ENCODE measurements at places on chromosomes 4 and X.

DNA sequence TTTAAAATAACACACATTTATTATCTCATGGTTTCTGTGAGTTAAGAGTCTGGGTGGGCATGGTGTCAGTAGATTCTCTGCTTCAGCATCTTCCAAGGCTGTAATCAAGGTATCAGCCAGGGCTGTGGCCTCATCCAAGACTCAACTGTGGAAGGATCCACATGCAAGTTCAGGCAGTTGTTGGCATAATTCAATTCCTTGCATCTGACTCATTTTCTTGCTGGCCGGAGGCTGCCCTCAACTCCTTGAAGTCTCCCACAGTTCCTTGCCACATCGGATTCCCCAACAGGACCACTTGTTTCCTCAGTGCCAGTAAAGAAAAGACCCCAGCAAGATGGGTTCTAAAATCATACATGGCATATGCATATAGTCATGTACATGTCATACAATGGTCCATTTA lies 93.4 kb downstream of the NPNT start:
- DNase-seq, result no peak

DNA sequence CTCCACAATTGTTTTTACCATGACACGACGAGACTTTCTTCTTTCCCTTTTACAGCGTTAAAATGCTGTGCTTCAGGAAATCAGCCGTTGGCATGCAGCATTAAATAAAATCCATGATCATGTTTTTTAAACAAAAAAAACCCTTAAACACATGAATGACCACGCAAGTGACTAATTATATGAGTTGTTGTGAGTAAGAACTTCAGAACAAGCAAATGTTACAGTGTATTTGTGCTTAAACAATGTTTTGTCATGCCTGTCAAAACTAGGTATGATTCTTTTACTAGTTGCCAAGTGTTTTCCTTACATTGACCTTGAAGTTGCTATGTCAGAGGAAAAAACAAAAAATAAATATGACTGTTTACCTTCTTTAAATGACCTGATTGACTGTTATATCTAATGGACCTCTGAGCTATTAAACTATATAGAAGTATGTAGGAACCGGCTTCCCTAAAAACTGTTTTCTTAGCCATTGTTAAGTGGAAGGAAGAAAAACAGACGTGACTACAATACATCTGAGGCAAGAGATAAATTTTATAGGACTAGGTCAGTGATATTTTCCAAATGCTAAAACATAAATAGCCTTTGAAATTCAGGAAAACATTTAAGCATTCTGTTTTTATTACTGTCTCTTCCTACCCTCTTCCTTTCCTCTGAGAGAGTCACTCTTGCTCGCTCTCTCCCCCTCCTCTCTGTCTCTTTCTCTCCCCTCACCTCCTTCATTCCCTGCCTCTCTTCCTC lies 197.1 kb downstream of the PALLD start:
- no peak for DNase-seq

DNA sequence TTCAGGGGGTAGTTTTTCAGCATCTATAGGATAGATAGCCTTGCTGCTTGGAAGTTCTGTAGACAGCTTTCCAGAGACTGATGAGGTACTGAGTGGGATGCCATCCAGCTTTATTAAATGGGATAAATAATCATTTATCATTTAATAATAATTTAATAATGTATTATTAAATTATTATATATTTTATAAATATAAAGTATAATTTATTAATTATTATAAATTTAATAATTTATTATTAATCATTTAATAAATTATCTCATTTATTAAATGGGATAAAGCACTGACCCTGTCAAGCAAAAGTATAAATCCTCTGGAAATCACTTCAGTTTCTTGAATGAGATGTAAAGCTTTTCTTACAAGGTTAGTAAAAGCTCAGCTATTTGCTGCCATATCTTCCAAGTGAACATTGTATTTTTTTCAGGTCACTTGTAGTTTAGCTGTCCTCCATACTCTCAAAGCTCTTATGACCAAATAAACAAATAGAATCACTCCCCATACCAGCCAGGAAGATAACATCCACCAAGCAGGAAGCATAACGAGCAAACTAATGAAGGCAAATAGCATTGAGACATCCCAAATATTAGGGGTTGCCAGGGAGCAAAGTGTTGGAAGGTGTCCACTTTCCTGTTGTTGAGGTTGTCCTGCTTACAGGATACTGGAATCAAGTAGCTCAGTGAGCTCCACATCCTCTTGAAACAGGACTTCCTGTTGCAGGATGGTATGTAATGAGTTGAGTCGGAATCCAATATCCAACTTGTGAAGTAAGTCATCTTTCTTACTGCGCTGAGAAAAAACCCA lies 88.9 kb downstream of the ZNF674 start:
- DNase-seq, result no peak

- DNase-seq, result no peak
Observed at GRCh38 chrX:147377728-147378127, 534.0 kb upstream of the FMR1 start.

GRCh38 chrX:10656214-10656613 lies 35.8 kb upstream of the MID1 start:
- DNase-seq, result peak; percentile 79

DNA sequence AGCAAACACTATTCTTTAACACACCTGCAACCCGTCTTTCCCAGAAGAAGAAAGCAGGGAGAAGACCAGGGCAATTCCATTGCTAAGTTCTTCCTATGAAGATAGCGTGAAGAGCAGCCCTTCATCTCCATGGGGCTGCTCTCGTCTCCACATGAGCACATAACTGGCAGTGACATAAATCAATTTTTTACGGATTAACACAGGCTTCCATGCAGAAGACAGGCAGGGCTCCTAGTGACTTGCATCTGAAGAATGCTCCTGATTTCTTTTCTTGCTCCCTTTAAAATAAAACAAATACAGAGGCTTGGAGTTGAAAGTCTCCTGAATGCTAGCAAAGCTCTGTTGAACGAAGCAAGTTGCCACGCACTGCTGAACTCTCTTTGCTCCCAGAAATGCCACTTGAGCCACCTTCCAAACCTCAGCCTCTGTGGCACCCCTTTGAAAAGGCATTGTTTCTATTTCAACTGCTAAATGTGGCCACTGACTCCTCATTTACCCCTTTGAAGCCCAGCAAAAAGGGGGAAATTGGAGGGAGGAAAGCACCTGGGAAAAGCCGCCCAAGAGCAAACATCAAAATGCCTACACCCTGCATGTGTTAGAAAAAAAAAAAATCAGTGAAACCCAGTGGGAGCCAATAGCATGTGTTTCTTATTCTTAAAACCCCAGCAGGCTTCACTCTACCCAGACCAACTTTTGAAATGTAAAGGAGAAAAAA lies 383.7 kb downstream of the IDS start:
- no peak for DNase-seq

DNA sequence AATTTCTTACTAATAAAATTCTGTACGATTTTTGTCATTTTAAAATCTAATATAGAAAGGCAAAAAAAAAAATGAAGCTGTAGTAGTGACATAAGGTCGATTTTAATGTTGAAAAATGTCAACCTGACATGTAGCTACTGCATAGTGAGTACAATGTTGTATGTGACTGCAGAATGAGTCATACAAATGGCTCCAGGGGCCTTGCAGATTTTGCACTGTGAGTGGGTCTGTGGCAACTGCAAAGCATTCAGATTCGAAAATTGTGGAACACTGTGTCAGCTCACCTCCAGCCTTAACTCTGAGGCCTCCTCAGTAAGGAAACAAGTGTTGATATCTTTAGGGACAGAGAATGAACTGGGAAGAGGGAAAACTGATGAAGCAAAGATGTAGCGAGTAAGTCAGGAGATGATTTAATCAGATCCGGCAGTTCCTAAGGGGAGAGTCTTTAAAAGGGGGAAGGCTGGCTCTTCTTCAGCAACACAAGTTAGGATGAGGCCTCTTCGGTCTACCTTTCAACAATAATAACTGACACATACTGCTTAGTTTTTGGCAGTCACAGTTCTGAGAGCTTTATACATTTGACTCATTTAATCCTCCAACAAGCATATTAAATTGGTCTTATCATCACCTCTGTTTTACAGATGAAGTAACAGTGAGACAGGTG lies 24.9 kb downstream of the TKTL2 start:
- no peak for DNase-seq

DNA sequence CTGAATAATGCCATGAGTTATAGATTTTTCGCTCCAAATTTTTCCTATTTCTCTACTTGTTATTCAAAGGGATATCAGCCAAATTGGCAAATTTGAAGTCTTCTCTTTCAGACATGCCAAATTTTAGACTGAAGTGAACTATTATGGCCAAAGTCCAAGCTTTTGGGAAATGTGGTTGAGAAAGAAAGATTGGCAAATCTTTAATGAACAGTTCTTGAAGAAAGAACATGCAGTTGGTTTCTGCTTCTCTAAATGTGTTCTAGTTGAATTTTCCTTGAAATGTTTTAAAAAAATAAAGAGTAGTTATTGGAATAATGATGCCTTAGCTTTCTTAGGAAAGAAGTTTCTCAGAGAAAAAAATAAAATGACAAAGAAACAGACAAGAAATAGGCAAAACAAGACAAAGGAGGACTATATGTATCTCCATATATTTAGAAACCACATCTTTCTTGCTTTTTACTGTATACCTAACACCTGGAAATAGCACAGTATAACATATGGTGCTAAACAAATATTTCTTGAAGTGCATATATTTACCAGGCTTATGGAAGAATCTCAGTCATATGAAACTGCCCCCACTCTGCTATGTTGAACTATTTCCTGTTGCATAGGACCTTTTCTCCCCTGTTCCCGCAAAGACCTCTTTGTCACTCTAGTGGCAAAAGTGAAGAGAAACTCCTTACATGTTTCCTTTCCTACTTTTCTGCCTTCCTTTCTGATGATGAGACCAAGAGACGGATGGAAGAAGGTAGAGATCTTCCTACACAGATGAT lies 250.0 kb downstream of the ARHGAP24 start:
- DNase-seq, result no peak

DNA sequence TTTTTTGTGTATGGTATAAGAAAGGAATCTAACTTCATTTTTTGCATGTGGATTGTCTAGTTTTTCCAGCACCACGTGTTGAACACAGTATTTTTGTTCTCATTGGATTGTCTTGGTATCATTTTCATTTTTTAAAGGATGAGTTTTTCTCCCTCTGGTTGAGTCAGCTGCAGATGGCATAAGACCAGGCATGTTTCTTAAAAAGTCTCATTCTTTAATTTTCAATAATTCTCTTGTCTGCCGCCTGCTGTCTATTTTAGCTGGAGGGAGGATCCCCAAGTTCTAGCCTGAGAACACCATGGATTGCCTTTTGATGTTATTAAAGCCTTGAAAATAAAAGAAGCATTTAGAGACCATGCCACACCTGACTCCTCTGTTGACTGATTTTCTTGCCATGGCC lies 263.8 kb downstream of the ARHGAP24 start:
- no peak for DNase-seq

GRCh38 chr4:134202166-134202956 lies 772 bp upstream of the PABPC4L start:
- no peak for DNase-seq

- DNase-seq, result no peak
Observed at GRCh38 chrX:77638397-77638796, 147.6 kb downstream of the ATRX start.

DNA sequence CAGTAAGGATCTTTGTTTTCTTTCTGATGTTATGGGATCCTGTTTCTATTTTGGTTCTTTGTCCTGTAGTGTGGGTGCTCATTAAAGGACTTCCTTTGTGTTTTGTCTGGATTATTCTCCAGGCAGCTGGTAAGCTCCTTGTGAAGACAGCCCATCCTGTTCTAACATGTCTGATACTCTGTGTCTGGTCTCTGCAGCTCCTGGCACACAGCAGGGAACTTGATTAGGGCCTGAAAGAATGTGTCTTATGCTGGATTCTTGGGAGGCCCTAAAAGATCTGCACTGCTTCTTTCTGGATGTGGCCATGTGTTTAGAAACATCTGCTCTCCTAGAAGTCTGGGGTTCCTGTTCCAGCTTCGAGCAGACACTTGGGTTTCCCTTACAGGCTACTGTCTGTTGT lies 38.1 kb upstream of the ATXN3L start:
- peak; percentile 49 for DNase-seq

DNA sequence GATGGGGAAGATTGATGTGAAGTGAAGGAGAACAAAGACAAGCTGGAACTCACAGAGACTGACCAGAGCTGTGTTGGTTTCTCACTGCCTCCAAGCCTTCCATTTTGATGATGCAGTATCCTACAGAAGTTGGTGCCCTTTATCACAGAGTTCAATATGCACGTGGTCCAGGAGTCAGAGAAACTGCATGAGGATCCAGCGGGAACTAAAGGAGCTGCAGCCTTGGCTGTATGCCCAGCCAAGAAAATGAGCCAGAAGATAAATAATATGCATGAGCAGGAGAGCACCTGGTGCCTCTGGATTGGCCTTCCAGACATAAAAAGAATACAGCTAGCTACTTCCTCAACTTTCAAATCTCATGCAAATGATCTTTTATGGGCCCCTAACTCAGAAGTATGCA lies 44.3 kb upstream of the DCLK2 start:
- no peak for DNase-seq

DNA sequence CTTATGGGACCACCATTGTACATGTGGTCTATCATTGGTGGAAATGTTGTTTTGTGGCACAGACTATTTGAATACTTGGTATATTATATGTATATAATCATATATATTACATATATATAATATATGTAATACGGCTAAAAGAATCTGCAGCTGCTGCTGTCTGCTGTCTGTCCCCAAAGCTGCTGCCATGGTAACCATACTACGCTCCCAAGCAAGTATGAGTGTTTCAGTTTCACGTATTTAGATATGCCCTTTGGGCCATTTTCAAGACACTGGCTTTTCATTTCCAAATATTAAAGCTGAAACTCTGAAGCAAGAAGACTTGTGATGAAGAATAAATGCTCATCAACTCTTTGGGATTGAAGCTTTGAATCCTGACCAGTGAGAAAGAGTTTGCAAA lies 42.0 kb upstream of the ARSJ start:
- no peak for DNase-seq

DNA sequence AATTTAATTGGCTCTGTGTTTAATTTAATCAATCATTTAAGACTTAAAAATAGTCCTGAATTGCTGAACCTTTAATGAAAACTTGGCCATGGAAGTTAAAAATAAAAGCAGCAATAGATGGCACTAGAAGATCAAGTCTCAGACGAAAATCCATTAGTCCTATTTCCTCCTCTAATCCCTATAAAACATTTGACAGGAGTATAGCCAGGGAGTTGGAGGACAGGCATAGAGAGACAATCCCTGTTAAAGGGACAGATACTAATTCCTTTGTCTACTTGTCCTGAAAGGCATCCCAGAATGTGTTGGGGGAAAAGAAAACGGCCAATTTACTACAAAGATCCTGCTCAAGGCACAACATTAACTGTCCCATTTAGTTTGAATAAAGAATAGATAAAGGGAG lies 276.3 kb upstream of the TACR3 start:
- peak; percentile 51 for DNase-seq

GRCh38 chr4:158664806-158665205 lies 6.9 kb downstream of the C4orf46 start:
- no peak for DNase-seq

DNA sequence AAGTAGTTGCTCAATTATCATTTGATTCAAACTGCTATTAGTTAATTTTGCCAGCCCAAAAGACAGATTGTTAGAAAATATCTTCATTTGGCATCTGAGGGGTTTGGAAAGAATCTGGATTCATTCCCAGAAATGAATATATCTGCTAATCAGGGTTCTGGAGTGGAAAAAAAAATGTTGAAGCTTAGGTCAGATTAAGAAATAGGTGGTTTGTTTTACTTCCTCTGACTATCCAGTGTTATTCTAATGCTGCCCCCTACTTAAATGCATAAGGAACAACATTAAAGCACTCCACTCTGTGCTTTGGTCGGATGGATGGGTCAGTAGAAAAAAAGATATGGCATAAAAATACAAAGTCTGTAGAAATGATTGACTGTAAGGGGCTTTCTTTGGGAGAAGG lies 89.0 kb downstream of the LUZP4 start:
- DNase-seq, result no peak

- DNase-seq, result no peak
Observed at GRCh38 chr4:6408263-6408662, 64.2 kb downstream of the PPP2R2C start.
